ENCODE measurements at places on chromosomes 16 and 17. TPM values are rescaled to one million over a fixed set of nuclear protein-coding genes. Genes with fewer than 3 reads are reported as not detected.

DNA sequence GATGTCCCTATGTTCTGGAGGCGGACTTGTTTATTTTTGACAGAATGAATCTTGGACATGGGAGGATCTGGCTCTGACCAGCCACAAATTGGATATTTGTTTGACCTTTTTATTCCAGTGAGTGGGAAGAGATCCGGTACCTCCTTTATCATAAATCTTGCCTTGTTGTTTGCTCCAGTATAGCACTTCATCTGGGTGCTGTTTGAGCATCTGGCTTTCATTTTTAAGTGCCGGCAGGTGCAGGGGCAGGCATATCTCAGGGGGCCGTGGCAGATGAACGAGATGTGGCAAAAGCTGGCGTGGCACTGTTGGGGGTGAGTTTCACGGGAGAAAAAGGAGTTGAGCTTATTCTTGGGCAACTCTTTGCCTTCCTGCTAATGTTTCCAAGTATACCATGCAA lies 37.8 kb downstream of the MSI2 start:
- no peak overlapping the region for H3K27ac ChIP-seq
- no peak overlapping the region for H3K4me3 ChIP-seq
- H3K36me3 ChIP-seq = no peaks in the 10 kb centered on the region
- no peak for DNase-seq

- H3K36me3 ChIP-seq = no peaks in the 10 kb centered on the region
- no peak for DNase-seq
- no peak overlapping the region for H3K4me3 ChIP-seq
- no peaks in the 10 kb centered on the region for H3K27me3 ChIP-seq
- H3K27ac ChIP-seq = no peak overlapping the region
Measured at GRCh38 chr16:7503666-7504065, 171.0 kb downstream of the RBFOX1 start.

DNA sequence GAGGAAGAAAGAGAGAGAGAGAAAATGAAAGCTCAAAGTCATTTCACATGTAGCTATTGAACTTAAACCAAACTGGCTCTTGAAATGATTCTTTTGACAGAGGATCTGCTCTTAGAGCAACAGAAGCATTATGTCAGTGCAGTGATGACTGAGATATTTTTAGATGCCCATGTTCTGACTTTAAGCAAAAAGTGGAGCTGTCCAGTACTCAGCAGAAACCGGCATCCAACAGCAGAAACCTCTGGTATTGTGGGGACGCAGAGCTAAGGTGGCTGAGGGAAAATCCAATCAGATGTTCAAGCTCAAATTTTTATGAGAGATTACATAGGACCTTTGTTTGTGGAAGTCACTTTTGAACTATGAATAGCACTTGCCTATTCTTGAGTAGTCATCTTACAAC lies 69.8 kb upstream of the ANKFN1 start:
- no peak overlapping the region for H3K4me3 ChIP-seq
- H3K27me3 ChIP-seq = no peaks in the 10 kb centered on the region
- H3K27ac ChIP-seq = no peak overlapping the region
- H3K36me3 ChIP-seq = no peaks in the 10 kb centered on the region
- DNase-seq = no peak

Gene C17orf78
- not detected for total RNA-seq

Gene WNT3
- total RNA-seq = 0.38 TPM

Gene PRRT2
- total RNA-seq = 27.2 TPM

Gene SYCE1L
- 56.0 TPM for total RNA-seq

Gene C16orf92
- total RNA-seq = not detected

Measured in ovary (tissue), 10 donors.